ENCODE measurements at places on chromosomes 5 and 9.

DNA sequence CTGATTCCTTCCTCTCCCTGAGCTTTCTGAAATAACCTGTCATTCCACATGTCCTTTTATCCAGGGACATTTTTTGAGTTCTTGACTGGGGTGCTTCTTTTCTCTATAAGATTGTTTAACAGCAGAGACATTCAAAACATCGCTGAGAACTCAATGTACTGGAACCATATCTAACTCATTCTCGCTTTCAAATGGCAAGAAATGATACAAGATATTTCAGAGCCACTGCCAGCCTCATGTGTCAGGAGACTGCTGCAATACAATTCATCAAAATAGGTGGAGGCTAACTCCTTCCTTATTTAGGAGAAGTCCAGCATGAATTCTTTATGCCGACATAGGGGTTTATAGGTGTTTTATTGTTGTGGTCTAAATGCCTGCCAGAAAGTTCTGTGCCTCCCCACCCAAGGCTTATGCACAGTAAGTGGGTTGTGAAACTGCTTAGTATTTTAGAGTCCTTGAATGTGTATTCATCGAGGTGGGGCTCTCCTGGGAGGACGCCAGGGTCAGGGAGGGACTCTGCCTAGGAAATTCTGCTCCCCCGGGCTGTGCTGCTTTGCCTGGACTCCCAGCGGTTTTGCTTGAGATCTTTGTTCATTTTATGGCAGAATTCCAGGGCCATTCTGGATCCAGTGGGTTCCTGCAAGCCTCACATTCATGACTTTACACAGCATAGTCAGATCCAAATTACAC, 53.9 kb downstream of the ZNF474 start:
- H3K27ac ChIP-seq, result no peak overlapping the region
- H3K27me3 ChIP-seq, result peaks cover 5% of the 10 kb centered on the region
- no peaks in the 10 kb centered on the region for H3K4me1 ChIP-seq

DNA sequence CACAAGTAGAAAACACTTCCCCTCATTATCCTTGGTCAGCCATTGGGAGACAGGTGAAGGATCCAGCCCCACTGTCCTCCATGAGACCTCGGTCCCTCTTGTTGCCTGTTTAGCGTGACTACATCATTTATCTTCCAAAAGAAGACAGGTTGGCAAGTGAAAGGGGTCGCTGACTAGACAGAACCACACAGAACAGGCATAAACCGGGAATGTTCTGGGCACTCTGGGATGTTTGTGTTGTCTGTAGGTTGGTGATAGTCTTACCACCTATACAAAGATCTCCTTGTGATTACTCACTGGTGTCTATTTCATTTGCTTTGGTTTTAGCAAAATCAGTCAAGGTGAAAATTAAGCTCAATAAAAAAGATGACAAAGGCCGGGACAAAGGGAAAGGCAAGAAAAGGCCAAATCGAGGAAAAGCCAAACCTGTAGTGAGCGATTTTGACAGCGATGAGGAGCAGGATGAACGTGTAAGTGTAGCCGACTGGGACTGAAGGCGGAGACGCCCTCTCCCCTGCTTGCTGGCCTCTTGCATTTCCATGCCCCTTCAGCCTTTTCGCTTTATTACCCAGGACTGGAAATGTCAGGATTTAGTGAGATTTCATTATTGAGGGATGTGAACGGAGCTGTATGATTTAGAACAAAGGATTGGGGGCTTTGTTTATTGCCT, 175.9 kb downstream of the SMARCA2 start:
- no peak for DNase-seq
- no peaks in the 10 kb centered on the region for H3K27me3 ChIP-seq
- H3K27ac ChIP-seq, result no peak overlapping the region
- peaks cover 67% of the 10 kb centered on the region for H3K36me3 ChIP-seq

- no peak for DNase-seq
- H3K36me3 ChIP-seq, result no peaks in the 10 kb centered on the region
- H3K4me1 ChIP-seq, result peaks cover 18% of the 10 kb centered on the region
These were observed 778 bp upstream of the PPP6C start for GRCh38 chr9:125190361-125190801.

- no peak for DNase-seq
- H3K4me1 ChIP-seq, result no peaks in the 10 kb centered on the region
- no peaks in the 10 kb centered on the region for H3K27me3 ChIP-seq
- H3K36me3 ChIP-seq, result no peaks in the 10 kb centered on the region
These were observed 2217.4 kb upstream of the WWC1 start for GRCh38 chr5:166073901-166074581.

DNA sequence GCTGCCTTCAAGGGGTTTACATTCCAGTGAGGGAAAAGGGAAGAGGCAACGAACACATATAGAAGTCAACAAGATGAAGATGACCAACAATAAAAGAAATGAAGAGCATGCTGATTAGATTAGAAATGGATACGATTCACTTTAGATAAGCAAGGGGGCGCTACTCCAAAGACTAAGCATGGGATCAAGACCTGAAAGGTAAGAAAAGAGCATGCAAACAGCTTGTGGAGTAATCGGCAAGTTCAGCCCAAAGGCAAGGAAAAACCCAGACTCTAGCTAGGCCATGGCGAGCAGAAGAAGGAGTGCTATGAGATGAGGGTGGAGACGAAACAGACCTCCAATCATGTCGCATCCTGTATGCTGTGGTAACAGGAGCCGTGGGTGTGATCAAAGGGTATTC, 124.4 kb downstream of the FANCC start:
- peaks cover 3% of the 10 kb centered on the region for H3K4me1 ChIP-seq
- no peaks in the 10 kb centered on the region for H3K27me3 ChIP-seq
- peaks cover 2% of the 10 kb centered on the region for H3K36me3 ChIP-seq
- no peak for DNase-seq
- H3K4me3 ChIP-seq, result no peak overlapping the region

DNA sequence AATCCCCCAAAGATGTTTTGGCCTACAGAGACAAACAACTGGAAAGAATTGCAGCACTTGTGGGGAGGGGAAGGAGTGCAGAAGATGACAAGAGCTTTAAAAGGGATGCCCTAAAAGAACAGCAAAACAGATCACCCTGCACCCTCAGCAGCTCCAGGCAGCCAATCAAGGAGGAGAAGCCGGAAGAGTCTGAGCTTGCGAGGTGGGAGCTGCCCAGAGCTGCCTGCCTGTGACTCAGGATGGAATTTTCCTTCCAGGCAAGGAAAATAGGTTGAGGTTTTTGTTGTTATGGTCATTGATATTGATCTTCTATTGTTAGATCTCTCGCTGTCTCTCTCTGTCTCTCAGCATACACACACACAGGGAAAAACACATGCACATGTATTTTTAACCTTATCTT, 70.3 kb upstream of the MAP1B start:
- H3K4me3 ChIP-seq, result no peak overlapping the region
- H3K27me3 ChIP-seq, result peaks cover 9% of the 10 kb centered on the region
- DNase-seq, result no peak
- no peaks in the 10 kb centered on the region for H3K36me3 ChIP-seq
- no peak overlapping the region for H3K27ac ChIP-seq

DNA sequence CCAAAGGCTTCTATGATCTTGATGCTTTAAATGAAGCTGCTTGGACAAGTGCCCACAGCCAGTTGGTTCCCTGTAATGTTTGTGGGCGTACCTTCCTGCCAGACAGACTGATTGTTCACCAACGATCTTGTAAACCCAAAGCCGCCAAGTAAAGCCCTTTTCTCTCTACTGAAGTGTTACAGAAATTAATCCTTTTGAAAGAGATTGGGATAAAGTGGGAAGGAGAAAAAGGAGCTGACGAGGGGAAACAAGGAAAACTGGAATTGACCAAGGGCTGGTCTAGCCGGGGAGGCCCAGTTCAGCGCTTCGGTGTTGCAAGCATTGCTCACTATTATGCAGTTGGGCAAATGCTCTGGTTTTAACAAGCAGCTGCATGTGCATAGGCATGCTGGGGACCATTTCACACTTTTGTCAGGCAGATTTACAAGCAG, 53.2 kb downstream of the ZNF474 start:
- H3K27me3 ChIP-seq, result peaks cover 5% of the 10 kb centered on the region
- no peak for DNase-seq
- H3K27ac ChIP-seq, result no peak overlapping the region
- no peaks in the 10 kb centered on the region for H3K36me3 ChIP-seq
- no peaks in the 10 kb centered on the region for H3K4me1 ChIP-seq

DNA sequence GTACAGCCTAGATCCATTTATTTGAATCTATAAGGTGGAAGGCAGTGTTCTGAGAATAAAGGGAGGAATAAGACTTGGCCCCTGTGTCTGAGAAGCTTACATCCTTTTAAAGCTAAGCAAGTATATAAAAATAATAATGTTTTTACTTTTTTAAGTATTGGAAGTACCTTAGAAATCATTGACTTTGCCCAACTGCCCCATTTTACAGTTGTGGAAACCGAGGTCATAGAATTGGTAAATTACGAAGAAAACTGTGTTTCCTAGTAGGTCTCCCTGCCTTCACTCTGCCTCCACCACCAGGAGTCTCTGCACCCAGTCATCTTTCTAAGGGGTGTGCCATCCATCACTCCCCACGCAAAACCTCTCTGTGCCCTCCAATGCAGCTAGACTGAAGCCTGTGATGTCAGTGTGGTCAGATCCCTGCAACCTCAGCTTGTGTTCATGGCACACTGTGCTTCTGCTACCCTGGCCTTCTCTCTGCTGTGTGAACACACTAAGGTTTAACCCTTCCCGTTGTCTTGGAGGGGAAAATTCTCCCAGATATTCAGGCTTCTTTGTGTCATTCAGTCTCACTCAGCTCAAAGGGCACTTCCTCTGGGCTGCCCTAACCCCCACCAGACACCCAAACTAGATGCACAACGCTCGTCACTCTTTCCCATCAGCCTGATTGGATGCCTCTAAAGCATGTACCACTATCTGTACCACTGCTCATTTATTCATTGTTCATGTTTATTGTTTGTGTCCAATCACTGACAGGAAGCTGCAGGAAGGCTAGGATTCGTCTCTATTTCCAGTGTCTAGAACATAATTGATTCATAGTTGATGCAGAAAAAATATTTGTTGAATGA, 18.2 kb downstream of the ADRB2 start:
- DNase-seq, result no peak
- peaks cover 1% of the 10 kb centered on the region for H3K27me3 ChIP-seq
- H3K4me3 ChIP-seq, result no peak overlapping the region
- H3K36me3 ChIP-seq, result peaks cover 23% of the 10 kb centered on the region
